GM23338 (cell line): ENCODE measurements at places on chromosomes 1 and 21.
A peak's percentile ranks its signal among the peaks of the same experiment; 100 is the strongest.

DNA sequence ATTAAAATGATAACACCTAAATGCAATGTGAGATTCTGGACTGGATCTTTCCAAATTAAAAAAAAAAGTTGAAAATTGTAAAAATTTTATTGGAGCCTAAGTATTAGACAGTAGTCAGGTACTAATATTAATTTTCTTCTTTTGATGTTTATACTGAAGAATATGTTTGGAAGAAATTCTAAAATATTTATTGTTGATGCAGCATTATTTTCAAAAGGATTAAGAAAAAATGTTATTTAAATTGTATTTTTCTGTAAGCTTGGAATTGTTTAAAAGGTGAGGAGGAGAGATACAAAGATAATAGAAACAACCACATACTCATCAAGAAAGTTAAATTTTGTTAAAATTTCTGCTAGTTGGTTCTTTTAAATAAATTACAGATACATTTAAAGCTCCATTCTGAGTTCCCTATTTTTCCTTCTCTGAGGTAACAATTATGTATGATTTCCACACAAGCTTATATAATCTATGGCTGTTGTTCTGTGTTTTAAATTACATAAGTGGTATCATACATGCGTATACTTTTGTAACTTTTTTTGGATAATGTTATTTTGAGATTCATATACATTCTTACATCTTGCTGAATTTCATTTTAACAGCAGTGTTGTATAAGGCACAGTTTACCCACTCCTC, 180.3 kb upstream of the RGS18 start:
- DNase-seq, result no peak

- DNase-seq, result no peak
These were observed 35.1 kb upstream of the PARP1 start for GRCh38 chr1:226443033-226443432.

GRCh38 chr1:212928323-212929291, 21.7 kb upstream of the VASH2 start:
- peak; percentile 74 for DNase-seq

DNA sequence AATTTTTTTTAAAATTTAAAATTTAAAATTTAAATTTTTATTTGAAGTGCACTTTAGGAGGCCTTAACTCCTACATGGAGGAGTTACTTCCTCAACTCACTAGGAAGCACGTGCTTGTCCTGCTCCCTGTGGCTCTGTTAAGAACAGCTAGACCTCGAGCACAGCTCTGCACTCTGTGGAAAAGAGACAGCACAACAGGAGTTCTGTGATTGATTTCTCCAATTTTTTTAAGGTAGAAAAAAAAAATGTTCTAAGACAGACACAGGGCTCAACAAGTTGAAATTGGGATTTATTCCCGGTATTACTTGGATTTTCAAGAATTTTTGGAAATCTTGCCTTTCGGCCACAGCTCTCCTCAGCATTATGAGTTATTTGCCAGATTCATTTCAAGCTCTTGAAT, 356.6 kb upstream of the LYPLAL1 start:
- peak; percentile 24 for DNase-seq

DNA sequence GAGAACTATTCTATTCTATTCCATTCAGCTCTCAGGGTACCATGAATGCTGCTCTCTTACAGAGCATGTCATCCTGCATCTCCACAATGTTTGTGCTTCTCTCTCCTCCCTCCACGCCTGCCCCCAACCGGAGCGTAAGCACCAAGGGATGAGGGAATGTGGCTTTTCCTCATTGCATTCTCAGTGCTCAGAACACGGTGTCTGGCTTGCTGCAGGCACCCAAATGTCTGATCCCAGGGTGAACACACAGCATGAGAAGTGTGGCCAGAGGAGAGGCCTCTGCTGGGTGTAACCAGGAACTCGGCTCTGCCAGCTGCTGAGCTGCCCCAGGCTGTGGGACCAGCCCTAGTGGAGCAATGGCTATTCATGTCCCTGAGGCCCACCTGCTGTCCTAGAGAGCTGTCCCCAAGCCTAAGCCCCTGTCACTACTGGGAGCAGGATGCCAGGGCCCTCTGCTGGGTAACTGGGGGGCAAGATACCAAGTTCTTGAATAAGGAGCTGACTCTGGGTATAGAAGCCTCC, 38.3 kb downstream of the OLFML2B start:
- DNase-seq, result no peak

DNA sequence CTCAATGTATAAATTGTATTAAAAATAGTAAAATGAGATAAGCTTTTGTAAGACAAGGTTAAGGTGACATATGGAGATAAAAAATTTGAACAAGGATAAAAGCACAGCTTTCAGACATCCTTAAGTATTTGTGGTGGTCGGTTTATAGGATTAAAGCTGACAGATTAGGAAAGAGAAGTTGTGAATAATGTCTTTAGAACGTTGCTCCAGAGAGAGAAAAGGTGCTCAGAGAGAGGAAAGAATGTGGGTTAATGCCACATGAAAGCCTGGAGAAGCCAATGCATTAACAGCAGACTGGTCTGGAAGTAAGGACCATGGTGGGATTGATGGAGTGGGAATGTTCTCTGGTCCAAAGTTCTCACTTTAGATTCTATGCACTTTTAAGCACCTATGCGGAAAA, 44.8 kb downstream of the ATP6V1G3 start:
- DNase-seq, result no peak

- DNase-seq, result no peak
These were observed 9.1 kb downstream of the CTSE start for GRCh38 chr1:206014601-206015000.

DNA sequence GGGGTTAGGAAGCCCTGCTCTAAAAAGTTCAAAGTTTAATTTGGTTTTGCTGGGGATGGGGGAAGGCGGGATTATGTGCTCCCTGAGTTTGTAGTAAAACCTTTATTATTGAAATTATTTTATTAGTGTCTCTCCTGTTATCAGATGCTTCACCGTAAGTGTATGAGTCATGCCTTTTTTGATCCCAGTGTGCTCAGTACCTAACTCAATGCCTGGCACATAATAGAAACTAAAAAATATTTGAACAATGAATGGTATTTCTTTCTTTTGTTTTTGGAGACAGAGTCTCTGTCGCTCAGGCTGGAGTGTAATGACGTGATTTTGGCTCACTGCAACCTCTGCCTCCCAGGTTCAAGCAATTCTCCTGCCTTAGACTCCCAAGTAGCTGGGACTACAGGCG, 6.4 kb downstream of the SNRPE start:
- no peak for DNase-seq

DNA sequence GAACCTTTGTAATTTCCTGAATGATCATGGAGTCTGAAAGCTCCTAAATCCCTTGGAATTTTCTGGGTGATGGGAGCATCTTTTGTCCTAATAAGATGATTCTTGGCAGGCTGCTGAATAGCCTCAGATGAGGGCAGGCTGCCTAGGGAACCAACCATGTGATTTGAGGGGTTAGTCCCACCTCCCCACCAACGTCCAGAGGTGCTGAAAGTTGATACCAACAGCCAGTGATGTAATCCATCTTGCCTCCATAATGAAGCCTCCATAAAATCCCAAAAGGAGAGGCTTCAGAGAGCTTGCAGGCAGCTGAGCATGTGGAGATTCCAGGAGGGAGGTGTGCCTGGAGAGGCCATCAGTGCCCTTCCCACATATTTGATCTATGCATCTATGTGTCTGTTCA, 43.7 kb downstream of the GTF2B start:
- peak; percentile 55 for DNase-seq

DNA sequence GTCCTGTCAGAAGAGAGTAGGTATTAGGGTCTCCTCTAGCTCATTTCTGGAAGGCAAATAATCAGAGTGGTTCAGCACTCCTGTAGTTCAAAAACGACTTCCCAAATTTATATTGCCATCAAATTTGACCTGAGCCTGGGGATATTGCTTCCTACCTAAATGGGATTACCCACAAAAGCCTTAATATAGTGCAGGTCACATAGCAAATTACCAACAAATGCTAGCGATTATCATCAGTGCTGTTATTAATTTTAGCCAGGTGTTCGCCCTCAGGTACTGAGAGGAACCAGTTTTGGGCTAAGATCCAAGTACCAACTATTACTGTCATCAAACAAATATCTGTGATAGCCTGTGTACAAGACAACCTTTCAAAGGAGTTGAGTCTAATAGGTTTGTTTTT, 661.8 kb upstream of the PTBP2 start:
- DNase-seq, result no peak

DNA sequence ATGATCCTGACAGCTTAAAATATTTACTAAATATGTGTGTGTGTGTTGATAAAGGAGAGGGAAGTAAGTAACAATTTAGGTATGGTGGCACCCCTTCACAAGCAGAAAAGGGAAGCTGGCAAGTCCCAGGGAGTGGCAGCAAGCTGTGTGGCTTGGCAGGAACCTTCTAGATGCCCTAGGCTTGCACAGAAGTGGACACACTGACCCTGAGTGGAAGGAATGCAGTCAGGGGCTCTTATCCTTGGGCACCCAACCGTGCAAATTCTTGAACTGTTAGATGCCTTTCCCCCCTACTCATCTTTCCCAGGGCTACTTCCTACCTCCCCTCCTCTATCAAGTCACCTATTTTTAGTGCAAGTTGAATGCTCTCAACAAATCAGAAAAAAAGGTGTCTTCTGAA, 18.9 kb downstream of the ACP6 start:
- no peak for DNase-seq

DNA sequence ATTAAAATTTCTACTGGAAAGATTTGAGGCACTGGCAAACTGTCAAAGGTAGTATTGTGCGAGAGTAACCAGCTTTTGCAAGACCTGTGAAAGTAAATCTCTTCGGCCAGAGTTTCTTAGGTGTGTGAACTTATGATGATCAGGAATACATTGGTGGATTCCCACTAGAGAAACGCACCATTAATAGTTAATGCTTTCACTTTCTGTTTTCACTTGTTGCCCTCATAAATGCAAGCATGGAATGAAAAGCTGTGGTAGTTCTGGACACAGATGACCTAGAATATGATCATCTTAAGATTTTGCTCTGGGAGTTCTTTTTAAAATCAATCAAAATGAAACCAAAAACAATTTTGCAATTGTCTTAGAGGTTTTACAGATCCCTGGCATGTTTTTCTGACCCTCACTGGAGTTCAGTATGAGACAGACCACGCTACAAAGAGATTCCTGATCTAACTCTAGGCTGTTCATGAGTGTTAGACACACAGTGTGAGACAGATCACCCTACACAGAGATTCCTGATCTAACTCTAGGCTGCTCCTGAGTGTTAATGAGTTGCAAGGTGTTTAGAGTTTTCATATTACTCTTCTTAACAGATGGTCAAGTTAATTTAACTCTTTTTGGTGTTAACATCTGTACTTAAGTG, 98.8 kb downstream of the SDCCAG8 start:
- DNase-seq, result no peak

GRCh38 chr1:109691759-109692158, 4.1 kb downstream of the GSTM1 start:
- no peak for DNase-seq

DNA sequence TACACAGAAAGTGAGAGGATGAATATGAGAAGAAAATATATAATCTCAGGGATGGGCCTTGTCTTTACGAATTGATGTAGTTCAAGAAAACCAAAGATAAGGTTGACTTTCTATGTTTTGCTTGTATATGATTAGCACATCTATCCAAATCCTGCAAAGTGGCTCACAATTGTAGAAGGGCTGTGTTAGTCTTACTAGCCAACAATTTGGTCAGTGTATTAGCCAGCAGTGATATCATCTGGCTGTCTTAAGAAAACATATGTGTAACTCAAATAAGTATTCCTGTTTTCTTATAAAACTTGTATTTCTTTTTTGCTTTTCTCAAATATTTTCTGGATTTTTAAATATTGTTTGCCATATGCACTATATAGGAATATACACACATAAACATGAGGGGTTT, 5.5 kb downstream of the SDCCAG8 start:
- DNase-seq, result no peak

GRCh38 chr1:2471587-2472001, 4.5 kb upstream of the PLCH2 start:
- DNase-seq, result no peak

DNA sequence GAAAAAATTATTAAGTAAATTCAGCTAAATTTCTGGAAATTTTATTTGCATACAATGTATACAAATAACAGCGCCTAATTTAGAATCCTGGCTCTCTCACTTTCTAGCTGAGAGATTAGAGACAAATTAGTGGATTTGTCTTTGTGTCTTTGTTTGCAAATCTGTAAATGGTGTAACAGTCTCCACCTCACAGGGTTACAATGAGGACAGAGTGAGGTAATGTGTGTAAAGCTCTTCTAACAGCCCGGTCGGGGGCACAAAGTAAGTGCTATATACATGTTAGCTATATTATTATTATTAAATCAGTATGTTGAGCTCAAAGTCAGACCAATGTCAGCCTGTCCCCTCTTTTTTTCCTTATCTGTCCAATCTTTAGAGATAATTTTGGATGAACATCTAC, 5.0 kb upstream of the ADAMTSL4 start:
- DNase-seq, result no peak

- no peak for DNase-seq
These were observed 113.1 kb downstream of the ITSN1 start for GRCh38 chr21:33755354-33755753.

DNA sequence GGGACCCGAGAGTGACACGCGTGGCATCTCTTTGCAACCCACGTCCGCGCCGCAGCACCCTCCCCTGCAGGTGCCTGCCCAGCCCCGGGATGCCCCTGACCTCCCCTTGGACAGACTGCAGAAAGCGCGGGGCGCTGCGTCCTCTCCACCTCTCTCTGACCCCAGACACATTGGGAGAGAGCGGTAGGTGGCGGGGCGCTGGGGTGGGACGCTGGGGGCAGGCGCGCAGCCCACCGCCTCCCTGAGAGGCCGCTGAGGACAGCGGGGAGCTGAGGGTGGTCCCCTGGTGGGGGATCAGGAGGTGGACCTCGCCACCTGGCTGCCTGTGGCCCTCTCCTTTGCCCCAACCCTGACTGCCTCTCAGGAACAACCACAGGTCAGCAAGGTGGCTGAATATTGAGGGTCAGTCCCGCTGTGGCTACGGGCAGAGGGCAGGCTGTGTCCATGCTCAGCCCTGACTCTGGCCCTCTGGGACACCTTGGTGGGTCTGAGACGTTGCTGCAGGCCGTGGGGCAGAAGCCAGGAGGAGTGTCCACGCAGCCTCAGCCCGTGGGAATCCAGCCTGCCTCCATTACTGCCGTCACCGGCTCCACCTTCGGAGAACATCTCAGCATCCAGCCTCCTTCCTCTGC, 761 bp upstream of the UBE2J2 start:
- DNase-seq, result no peak

DNA sequence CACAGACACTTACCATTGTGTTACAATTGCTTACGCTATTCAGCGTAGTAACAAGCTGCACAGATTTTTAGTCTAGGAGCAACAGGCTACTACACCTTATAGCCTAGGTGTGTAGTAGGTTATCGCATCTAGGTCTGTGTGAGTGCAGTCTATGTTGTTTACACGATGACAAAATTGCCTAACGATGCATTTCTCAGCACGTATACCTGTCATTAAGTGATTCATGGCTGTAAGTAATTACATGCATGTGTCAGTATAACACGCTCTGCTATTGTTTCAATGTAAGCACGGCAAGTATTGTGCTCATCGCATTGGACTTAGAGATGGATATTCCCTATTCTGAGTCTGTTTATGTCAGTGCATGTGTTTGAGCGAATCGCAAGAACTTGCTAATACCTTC, 15.7 kb upstream of the ZBTB18 start:
- DNase-seq, result no peak

GRCh38 chr1:7479571-7479970, 291.5 kb upstream of the VAMP3 start:
- no peak for DNase-seq

GRCh38 chr1:245458234-245458633, 303.4 kb downstream of the KIF26B start:
- DNase-seq, result no peak

GRCh38 chr1:146036241-146036964, 14.9 kb upstream of the HJV start:
- DNase-seq, result no peak

- DNase-seq, result no peak
These were observed 118.7 kb downstream of the KCNK2 start for GRCh38 chr1:215201283-215201682.

- no peak for DNase-seq
These were observed 43.1 kb downstream of the KCNC4 start for GRCh38 chr1:110253213-110253612.
